Subcutaneous adipose tissue (tissue), 4 donors: ENCODE measurements at places on chromosomes 12 and 14. TPM values are rescaled to one million over a fixed set of nuclear protein-coding genes. Genes with fewer than 3 reads are reported as not detected.

Gene OAS3
- total RNA-seq, result 13.2 TPM

Gene PCK2
- total RNA-seq, result 55.5 TPM

Gene POLE2
- total RNA-seq, result 2.0 TPM

Gene RNASE7
- not detected for total RNA-seq

Gene MYH6
- total RNA-seq, result not detected

Gene RNASE2
- 5.3 TPM for total RNA-seq

Gene PLBD2
- total RNA-seq, result 31.8 TPM
